Aortic smooth muscle cell (primary cell): ENCODE measurements at places on chromosomes 1 and 21. TPM values are rescaled to one million over a fixed set of nuclear protein-coding genes. Genes with fewer than 3 reads are reported as not detected.

The PHACTR4 gene
- 6.3 and 9.0 TPM in 2 replicates for total RNA-seq

The CFHR5 gene
- total RNA-seq, result not detected in 2 replicates

The COL9A2 gene
- 0.53 and 1.1 TPM in 2 replicates for total RNA-seq

The FBLIM1 gene
- total RNA-seq, result 70.9 and 129 TPM in 2 replicates

The FBXO44 gene
- total RNA-seq, result 8.9 and 10.2 TPM in 2 replicates

The CA6 gene
- total RNA-seq, result not detected in 2 replicates

The TAS1R1 gene
- 0.40 and 0.44 TPM in 2 replicates for total RNA-seq

The FCGR1A gene
- 0.37 and 0.40 TPM in 2 replicates for total RNA-seq

The SPRR1A gene
- total RNA-seq, result not detected in 2 replicates

The SCAMP3 gene
- total RNA-seq, result 47.4 and 58.7 TPM in 2 replicates

The CFHR4 gene
- not detected in 2 replicates for total RNA-seq

The ZNF697 gene
- 5.6 and 9.5 TPM in 2 replicates for total RNA-seq
